Effector memory CD4-positive, alpha-beta T cell (primary cell): ENCODE measurements at places on chromosomes 4 and X.

DNA sequence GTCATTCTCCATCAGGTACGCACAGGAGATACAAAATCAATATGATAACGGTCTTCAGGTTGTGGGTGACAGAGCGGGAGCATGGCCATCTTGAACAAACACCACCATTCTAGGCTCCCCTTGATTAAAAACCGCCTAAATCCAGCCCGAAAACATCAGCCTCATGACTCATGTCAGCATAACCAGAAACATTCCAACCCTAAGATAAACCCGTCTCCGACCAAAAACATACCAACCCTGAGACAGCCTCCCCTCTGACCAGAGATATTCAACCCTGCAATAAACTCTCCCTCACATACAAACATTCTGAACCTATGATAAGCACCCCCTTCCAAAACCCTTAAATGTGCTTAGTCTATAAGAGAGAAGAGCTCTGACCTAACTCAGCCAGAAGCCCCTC is 157.9 kb downstream of the DHRSX start:
- DNase-seq, result no peak

DNA sequence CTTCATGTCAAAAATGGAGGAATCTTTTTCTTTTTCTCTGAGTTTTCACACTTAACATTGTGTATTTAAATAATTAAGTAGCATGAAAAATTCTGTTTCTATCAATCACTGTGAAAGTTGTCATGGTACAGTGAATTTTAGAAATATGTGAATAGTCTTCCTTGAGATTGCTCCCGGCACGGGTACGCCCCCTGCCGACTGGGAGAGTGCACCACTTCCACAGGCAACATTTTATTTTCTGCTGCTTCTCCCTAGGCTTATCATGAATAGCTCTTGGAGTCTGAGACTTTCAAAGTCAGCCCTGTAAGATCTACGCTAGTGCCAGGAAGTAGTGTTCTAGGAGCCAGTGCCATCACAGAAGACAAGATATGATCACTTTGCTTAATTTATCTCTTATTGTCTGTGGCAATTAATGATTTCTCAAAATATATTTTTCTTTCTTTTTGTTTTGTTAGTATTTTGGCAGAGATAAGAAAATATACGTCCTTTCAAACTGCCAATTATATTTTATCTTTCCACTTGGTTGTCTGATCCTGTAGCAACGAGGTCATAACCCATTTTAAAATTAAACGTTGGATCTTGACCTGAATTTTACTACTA is 763.8 kb upstream of the AADAT start:
- no peak for DNase-seq

GRCh38 chr4:75908555-75908954 is 6.3 kb upstream of the PPEF2 start:
- no peak for DNase-seq

GRCh38 chr4:48585401-48585800 is 95.3 kb downstream of the ZAR1 start:
- DNase-seq, result no peak

DNA sequence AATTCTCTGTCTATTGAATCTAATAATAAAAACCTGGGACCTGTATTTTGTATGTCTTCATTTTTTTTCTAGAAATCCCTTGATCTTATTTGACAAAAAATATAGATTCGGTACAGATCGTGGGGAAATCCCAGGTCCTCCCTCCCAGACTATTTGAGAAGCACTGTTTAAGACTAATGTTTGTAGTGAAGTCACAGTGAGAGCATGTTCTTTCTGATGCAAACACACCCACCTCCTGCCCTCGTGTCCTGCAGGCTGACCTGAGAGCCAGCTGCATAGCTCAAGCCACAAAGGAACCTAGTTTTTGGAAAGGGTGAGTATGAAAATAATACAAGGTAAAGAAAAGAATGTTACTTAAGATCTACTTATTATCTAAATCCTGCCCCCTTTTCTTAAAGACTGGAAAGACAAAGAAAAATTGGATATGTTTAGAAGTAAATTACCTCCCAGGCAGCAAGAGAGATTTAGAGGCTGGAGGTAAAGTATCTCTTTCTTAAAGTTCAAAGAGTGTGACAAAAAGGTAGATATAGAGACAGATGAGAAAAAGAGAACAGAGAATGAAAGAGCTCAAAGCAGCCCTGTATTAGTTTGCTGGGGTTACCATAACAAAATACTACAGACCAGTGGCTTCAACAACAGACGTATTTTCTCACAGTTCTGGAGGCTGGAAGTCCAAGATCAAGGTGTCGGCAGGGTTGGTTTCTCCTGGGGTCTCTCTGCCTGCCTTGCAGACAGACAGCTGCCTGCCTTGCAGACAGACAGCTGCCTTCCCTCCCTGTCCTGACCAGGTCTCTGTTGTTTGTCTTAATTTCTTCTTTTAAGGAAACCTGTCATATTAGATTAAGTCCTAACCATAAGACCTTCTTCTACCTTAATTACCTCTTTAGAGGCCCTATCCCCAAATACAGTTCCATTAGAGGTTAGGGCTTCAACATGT is 20.4 kb upstream of the DCTD start:
- no peak for DNase-seq

- DNase-seq, result no peak
Measured at GRCh38 chr4:56134266-56134665, 185.5 kb downstream of the CEP135 start.

DNA sequence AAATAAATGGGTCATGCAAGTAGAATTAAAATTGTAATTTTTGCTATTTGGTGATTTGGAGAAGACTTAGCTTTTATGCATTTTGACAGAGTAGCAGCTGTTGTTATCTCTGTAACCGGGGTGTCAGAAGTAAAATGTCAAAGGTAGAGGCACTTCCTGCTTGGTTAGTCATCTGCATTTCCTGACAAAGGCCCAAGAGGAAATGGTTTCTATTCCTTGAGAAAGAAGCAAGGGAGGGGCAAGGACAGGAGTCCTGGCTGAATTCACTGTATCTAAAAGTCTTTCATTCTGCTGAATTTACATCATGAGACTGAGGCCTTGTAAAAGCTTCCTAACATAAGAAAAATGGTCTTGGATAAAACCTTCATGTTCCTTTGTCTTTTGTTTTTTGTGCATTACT is 550.9 kb upstream of the BOD1L1 start:
- DNase-seq, result no peak

DNA sequence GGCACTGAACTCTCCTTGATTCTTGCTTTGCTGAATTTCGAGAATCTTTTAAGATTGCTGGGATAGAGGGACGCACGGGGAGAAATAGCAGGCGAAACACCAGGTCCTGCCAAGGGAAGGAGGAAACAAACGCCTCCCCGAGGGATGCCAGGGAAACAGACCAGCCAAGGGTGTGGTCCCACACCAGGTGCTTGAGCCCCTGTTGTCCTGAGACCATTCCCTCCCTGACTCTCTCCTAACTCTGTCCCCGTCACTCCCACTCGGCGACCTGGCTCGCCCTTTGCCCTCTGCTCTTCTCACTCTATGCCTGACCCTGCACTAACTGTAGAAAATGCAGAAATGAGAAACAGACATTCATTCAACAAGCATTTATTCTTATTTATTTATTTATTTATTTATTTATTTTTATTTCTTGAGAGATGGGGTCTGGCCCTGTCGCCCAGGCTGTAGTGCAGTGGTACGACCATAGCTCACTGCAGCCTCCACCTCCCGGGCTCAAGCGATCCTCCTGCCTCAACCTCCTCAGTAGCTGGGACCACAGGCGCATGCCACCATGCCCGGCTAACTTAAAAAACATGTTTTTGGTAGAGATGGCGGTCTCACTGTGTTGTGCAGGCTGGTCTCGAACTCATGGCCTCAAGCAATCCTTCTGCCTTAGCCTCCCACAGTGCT is 16.2 kb downstream of the CTAG1B start:
- DNase-seq, result no peak

DNA sequence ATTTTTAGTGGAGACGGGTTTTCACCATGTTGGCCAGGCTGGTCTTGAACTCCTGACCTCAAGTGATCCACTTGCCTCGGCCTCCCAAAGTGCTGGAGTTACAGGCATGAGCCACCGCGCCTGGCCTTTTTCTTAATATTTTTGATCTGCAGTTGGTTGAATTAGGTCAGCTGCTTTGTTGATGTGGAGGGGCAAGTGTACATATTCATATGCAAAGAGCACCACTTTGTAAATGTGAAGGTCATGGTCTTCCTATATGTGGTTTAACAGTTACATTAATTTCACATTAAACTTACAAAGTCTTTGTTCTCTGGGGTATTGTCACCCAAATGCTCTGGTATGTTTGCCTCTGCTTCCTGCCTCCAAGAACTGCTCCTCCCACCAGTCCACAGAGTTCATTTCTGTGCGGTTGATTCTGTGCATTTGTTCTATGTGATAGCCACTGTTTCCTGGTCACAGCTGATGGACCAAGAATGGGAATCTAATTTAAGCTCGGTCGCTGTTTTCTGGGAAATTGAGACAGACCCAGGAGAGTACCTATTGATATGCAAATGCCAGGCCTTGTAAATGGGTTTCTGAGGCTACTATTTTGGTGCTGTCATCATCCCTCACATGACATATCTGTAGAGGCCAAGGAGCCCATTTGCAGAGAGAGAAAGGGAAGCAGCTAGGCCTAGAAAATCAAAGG is 26.9 kb upstream of the HPSE start:
- no peak for DNase-seq

- peak; percentile 37 for DNase-seq
Measured at GRCh38 chr4:101418055-101418454, 70.7 kb upstream of the PPP3CA start.

DNA sequence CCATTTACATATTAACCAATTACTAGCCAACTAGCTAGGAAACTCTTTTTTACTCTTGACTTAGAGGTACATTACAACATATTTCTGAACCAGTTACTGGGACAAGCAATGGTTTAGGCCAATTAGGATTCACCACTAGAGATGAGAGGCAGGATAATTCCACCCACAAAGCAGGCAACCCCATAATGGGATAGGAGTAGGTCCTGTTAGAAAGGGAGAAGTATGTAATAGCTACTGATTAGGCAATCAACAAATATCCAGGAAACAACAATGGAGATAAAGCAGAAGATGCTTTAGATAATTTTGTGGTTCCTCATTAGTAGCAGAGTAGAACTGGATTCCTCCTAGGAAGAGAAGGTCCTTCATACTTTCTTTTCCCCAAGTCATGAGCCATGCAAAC is 173.8 kb upstream of the GLRA2 start:
- DNase-seq, result no peak

GRCh38 chrX:42466332-42467046 is 311.5 kb downstream of the PPP1R2C start:
- no peak for DNase-seq
